ENCODE measurements at places on chromosomes 12 and 14.

DNA sequence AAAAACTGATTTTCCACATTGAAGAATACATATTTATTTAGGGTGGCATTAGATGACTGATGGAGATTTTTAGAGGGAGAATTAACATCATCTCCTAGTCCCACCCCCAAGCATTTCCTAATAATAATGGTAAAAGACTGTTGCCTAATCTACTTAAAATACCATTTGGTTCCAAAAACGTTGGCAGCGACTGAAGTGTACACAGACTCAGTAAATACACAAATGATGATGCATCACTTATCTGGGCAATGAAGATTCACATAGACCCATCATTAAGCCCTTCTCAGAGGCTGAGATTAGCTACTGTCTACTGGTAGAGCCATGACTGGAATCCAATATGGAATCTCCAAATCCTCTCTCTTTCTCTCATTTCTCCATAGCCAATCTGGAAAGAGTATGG lies 18.2 kb downstream of the RTN1 start:
- DNase-seq = no peak

DNA sequence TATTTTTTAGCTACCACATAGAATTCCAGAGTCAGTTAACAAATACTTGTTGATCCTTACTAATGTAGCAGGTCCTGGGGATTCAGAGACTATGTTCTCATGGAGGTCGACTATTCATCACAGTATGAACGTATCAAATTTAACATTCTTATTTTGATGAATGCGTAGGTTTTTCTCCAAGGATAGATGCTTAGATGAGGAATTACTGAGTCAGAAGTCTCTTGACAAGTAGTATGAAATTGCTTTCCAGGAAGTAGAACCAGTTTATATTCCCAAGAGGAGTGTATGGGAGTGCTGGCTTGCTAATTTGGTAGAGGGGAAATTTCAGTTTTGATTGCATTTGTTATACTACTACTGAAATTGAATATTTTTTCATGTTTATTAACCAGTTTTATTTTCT lies 42.8 kb upstream of the CRADD start:
- no peak for DNase-seq

- no peak for DNase-seq
Measured at GRCh38 chr12:47193066-47193465, 113.3 kb upstream of the AMIGO2 start.

- no peak for DNase-seq
Measured at GRCh38 chr12:102512523-102512922, 32.2 kb upstream of the IGF1 start.

DNA sequence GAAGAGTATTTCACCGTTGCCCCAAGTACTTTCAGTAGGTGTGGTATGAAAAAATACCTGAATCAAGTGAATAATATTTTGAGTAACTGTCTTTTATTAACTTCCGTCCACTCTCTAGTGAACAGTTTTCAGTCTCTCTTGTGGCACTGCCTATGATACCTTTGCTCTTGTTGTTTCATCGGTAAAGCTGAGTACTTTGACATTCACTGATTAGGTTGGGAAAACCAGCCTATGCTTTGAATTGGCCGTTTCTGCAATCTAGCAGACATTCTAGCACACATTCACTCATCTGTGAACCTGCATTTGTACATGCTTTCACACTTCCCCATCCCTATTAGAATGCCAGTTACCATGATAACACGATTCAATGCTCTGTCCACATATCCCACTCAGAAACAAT lies 217.3 kb downstream of the FBXL14 start:
- no peak for DNase-seq

- DNase-seq = peak; percentile 70
Measured at GRCh38 chr14:71932229-71932981, at the start of gene RGS6. Gene RGS6 (plus strand): TSS chr14:71932429.

DNA sequence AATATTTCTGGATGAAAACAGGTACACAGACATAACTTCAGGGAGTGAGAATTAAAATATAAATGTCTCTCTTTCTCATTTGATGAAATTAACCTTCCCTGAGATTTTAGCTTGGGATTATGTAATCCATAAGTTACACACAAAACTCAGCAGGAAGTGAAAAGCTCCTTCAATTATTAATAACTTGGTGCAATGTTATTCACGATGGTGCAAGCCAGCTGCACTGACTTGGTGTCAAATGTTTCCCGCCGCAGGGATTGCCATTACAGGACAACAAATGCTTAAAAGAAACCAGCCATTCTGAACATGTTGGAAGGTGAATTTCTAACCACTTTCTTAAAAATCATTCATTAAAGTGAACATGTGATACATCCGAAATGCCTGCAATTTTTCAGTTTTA lies 250.4 kb downstream of the FOXN3 start:
- DNase-seq = no peak

- no peak for DNase-seq
Measured at GRCh38 chr14:60686865-60687264, 37.3 kb downstream of the SIX4 start.

GRCh38 chr14:101131451-101131916 lies 228.0 kb upstream of the RTL1 start:
- peak; percentile 42 for DNase-seq

DNA sequence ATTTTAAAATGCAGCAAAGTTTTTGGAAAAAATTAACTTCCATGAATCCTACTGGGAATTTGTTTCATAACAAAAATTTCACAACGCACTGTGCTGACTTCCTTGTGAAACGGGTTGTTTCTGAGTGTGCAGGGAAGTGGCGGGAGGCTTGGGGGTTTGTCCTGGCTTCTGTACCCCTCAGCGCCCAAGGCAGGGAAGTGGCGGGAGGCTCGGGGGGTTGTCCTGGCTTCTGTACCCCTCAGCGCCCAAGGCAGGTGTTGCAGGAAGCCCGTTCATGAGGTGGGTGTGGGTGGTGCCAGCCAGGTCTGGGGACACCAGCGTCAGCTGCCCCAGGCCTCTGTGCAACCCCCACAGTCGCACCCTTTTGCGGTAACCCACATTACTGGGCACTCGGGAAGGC lies 25.1 kb downstream of the ADGRD1 start:
- no peak for DNase-seq

GRCh38 chr14:31828946-31829868 lies 247.9 kb upstream of the ARHGAP5 start:
- no peak for DNase-seq

DNA sequence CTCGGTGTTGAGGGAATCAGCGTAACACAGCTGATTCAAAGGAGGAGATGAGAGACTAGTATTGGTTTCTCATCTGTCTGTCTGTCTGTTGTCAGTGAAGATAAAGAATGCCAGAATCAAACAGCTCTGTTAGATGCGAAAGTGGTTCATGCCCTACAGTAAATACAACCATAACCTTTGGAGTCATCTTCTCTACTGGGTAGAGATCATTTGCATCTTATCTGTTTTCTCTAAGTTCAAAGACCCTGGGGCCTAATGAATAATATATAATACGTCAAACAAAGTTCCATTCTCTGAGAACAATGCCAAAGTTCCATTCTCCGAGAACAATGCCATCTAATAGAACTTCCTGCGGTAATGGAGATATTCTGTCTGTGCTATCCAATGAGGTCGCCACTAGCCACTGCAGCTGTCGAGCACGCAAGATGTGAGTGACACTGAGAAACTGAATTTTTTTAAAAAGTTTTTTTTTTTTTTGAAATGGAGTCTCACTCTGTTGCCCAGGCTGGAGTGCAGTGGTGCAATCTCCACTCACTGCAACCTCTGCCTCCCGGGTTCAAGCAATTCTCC lies 6.6 kb downstream of the IL31 start:
- DNase-seq = no peak

- no peak for DNase-seq
Measured at GRCh38 chr12:111398530-111398929, 7.2 kb upstream of the SH2B3 start.

DNA sequence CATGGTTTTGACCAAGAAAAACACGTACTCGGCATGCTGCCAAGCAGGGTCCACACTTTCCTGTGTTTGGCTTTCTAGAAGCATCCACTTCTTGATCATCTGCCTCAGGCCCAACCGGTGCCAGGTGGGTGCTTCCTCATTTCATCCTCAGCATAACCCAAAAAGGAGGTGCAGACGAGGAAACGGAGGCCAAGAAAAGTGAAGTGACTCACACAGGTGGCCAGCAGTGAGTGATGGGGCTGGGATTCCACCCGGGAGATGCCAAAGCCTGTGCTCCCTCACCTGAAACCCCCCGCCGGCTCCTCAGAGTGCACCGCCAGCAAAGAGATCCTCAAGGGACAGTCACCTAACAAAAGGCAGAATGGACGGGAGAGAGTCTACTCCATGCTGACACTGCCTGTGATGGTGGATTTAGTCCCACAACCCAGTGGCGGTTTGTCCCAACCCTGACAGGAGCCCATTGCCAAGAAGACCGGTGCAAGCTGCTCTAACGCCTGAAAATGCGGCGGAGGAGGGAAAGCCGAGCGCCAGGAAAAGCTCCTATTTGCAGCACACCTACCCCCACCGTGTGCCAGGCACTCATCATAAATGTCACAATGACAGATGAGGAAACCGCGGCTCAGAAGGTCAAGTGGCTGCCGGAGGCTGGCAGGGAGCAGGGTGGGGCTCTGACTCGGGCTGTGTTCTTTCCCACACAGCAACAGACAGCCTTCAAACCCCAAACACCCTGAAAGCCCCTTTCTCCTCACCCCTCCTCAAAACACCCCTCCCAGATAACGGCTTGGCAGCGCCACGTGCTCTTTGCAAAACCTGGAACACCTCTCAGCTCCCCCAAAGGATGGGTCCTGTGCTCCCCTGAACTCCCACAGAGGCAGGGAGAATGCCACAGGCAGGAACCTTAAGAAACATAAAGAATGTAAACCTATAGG lies 18.8 kb downstream of the BCL11B start:
- DNase-seq = no peak

DNA sequence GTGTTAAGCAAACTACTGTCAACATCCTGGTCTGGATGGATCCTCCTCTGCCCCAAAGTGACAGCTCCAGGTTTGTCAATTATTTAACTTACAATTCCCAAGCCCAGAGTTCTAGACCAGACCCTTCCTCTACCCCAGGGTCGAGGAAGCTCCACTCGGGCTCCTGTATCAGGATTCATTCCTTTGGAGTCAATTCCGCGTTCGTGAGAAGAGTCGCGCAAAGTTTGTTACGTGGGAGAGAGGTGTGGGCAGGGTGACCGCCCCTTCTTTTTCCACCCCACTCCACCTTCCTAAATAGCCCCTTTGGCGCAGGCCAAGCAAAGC lies 479 bp downstream of the SEL1L start:
- DNase-seq = no peak

DNA sequence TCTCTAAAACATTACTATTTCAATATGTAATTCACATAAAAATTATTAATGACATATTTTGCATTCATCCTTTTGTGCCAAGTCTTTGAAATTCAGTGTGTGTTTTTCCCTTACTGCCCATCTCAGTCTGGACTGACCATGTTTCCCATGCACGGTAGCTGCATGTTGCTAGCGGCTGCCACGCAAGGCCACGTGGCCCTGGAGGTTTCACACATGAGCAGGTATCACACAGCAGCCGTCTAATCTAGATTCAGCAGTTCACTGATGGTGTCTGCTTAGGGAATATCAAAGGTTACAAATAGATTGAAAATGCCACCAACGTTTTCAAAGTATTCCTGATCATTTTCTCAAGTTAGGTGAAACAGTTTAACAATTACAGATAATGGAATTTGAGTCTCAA lies 234.8 kb upstream of the FKBP4 start:
- no peak for DNase-seq

- no peak for DNase-seq
Measured at GRCh38 chr14:62369919-62370560, 607.8 kb downstream of the SNAPC1 start.

- no peak for DNase-seq
Measured at GRCh38 chr14:91866511-91867295, 633 bp downstream of the TC2N start.

- DNase-seq = no peak
Measured at GRCh38 chr14:68094158-68094557, 274.6 kb downstream of the RAD51B start.

Measured in ecto neural progenitor cell (in vitro differentiated cells).